NCI-H1930 (cell line): ENCODE measurements at places on chromosomes 6 and 20.

DNA sequence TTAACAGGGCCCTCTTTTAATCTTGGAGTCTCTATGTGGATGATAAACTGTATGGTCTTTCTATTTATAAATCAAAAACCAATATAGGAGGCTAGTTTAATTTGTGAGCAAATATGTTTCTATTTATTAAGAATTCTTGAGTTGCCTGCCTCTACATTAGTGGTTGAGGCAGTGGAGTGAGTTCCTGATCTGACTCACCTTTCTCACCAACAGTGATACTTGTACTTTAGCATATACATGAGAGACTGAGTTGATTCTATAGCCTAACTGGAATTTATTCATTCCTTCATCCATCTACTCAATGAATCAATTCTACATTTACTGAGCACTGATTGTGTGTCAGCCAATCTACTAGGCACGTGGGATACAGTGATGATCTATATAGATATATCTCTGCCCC, 126.9 kb downstream of the TRMT11 start:
- no peak for DNase-seq

DNA sequence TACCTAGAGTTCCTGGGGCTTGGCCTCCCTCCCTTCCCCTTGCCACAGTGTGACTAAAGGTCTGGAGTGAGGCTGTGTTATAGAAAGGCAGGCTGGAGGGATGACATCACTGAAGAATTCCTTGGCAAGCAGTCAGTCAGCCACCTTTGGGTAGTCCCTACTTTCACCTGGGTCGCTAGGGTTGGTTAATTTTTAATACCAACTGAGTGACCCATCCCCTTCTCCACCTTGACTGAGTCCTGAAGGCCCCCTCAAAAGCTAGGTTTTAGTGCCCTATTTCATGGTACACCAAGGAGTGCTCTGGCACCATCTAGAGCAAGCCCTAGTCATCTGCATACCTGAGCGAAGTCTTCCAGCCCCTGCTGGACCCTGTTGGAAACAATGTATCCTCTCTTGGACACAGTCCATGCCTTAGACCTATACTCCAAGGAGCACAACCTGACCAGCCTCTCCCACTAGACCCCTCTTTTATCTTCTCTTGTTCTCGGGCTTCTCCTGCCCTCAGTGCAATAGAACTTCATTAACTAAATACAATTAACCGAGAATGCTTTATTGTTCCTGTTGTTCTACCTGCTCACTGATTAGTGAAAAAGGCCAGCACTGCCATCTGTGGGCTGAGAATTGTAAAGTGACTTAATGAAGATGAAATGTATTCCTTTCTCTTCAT, 44.6 kb downstream of the RIN2 start:
- DNase-seq: peak; percentile 58

DNA sequence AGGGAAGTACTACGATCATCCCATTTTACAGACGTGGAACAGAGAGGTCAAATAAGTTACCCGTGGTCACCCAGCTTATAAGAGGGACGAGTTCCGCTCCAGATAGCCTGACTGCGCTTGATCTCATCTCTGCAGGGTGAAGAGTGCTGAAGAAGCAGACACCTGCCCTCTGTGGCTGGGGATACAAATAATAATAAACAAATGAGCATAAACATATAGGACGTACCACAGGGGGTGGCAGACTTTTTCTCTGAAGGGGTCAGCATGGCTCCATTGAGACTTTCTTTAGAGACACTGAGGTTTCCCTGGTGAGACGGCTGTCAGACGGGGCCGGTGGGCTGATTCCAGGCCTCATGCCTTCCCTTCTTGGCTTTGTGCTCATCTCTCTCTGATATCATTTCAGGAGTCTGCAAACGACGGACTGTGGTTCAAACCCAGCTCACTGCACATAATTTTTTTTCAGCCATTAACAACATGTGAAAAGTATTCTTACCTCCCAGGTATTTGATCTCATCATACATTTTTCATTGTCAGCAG, 47.1 kb downstream of the IRF4 start:
- DNase-seq: no peak

DNA sequence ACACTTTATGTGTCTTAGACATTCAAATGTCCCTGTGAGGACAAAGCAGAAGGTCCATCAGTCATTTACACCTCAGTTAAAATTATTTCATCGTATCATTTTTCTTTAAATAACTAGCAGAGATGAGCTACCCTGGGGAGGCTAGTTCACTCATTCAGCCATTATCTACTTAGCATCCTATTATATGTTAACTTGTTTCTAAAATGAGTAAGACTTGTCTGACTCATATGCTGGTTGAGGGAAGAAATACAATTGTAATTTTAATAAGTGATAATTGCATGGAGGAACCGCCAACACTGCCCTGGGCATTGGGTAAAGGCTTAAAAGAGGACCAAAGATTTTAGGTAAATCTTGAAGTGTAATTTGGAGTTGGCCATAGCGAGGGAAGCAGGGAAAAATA, 12.4 kb upstream of the PTPRK start:
- no peak for DNase-seq

DNA sequence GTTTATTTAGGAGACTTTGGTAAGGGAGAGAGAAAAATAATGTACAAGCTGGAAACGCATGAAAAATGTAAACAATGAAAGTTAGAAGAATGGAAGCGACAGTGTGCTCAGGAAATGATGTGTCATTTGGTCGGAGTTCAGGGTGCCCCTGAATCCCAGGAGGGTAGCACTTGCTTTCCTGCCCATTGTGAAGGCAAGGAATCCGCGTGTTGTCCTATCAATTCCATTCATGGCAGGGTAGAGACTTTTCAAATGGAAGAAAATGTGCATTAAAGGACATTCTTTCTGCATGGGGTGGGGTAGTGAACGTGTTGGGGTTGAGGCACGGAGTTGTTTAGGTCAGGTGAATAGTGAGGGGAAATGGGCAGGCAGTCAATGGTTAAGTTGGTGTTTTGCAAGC, 33.7 kb downstream of the GCNT2 start:
- no peak for DNase-seq

GRCh38 chr20:36339646-36340592, 33.8 kb downstream of the DLGAP4 start:
- DNase-seq: no peak
